H1 (cell line): ENCODE measurements at places on chromosomes 2 and 18. TPM values are rescaled to one million over a fixed set of nuclear protein-coding genes. Genes with fewer than 3 reads are reported as not detected.

Gene GAREM2
- polyA plus RNA-seq, result 19.9 and 26.8 TPM in 2 replicates

GRCh38 chr2:147098940-147099339 is 745.9 kb upstream of the ACVR2A start:
- no peak for DNase-seq

- no peak for DNase-seq
These were observed 60.2 kb upstream of the ALPP start for GRCh38 chr2:232318169-232318855.

- DNase-seq, result no peak
These were observed 60.1 kb downstream of the KCNF1 start for GRCh38 chr2:10971888-10972260.

DNA sequence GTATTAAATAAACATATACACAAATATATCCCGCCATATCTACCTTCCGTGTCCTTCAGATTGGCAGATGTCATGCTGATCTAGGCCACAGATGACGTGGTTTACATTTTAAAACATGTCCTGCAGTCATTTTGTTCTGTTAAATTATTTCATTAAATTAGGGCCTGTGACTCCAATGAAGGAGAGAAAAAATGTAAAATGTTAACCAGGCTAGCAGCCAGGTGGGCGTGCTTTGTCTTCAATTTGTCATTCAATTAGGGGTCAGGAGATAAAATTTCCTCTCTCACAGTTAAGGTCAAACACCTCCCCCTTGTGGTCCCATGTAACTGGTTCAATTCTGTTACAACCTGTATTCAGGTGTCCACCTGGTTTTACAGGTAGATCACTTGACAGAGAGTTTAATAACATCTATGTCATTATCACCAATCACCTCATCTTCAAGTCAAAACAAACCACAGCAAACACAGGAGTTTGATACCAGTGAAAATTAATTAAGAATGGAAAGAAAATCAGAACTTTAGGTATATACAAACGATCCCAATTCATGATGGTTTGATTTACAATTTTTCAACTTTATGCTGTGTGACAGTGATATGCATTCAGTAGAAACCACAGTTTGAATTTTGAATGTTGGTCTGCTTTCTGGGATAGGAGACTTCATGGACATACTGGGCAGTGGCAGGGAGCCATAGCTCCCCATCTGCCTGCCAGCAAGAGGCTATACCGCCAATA is 339.4 kb downstream of the CMPK2 start:
- DNase-seq, result no peak

DNA sequence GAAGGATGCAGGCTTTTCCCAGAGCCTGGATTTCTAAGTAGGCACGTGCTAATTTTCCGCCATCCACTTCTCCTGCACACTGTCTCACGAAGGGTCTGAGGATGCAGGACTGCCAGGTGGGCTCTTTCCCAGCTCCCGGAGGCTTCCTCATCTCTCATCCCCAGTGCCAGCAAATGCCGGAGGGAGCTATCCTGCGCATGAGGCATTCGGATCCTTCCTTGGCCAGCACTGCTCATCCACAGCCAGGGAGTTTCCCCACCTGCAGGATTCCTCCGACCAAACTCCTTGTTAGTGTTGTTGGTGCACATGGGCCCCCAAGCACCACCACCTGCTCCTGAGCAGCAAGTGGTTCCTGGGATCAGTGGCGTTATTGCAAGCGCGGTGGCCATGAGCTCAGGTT is 5.0 kb downstream of the CNDP1 start:
- DNase-seq, result no peak
